ENCODE measurements at places on chromosomes 11 and 22. TPM values are rescaled to one million over a fixed set of nuclear protein-coding genes. Genes with fewer than 3 reads are reported as not detected.

DNA sequence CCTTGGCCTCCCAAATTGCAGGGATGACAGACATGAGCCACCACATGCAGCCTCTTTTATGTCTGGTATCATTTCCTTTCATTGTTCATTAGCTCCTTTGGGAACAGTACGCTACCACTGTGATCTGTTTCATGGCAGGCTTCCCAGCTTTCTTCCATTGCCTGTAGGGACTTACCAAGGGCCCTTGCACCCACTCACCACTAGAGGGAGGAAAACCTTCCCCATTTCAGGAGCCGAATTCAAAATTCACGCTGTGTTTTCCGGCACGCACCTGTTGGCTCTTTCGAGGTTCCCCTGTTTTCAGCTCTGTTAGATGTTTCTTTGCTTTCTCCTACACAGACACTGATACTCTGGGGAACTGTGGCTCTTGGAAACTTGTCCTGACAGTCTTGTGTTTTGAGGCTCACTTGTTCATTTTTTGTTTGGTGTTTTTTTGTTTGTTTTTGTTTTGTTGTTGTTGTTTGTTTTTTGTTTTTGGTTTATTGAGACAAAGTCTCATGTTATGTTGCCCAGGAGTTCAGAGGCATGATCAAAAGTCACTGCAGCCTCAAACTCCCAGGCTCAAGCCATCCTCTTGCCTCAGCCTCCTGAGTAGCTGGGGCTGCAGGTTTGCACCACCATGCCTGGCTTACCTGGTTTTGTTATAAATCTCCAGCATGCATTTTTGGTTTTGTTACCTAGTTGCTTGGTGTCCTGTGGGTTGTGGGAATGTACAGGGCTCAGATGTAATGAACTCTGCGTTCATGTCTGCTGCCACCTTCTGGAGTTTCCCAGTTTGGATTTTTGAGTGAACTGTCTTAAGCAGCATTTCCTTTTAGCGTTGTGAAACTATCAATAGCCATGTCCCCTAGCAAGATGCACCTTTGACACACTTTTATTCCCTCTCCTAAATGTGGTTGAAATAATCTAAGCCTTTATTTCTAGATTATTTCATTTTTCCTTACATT lies 2.3 kb downstream of the KRTAP5-11 start:
- DNase-seq: no peak

- DNase-seq: no peak
Observed at GRCh38 chr11:77095551-77096490, 6.8 kb upstream of the OMP start.

Gene TSPAN18
- total RNA-seq: 7.7 TPM

GRCh38 chr11:131904756-131905155 lies 534.3 kb downstream of the NTM start:
- DNase-seq: no peak

DNA sequence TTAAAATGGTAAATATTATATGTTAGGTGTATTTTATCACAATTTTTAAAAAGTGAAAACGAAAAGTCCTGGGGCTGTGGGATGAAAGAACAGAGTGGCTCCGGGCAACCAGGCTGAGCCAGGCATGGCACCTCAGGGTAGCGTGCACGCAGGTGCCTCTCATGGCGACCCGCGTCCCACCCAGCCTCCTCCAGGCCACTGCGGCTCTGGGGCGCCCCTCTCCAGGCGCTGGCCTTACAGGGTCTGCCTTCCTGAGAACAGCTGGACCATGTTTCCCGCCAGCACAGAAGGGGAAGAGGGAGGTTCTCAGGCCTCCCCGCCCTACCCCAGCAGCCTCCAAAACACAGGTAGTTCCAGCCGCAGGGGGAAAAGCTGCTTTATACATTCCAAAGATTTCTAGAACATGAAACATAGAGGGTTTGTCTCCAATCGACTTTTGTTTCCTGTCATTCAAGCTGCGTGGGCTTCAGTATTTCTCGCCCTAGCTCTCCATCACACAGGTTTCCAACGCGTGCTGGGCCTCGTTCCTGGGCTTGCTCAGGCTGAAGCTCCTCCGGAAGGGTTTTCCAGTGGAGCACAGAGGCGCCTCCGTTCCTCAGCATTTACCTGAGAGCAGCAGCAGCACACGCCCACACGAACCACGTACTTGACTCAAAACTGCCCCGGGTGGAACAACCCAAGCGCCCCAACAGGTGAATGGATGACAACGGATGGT lies 10.5 kb downstream of the EHD1 start:
- no peak for DNase-seq

- DNase-seq: no peak
Observed at GRCh38 chr11:86688398-86689179, 16.2 kb upstream of the ME3 start.

Gene TTC36
- 1.5 TPM for total RNA-seq

DNA sequence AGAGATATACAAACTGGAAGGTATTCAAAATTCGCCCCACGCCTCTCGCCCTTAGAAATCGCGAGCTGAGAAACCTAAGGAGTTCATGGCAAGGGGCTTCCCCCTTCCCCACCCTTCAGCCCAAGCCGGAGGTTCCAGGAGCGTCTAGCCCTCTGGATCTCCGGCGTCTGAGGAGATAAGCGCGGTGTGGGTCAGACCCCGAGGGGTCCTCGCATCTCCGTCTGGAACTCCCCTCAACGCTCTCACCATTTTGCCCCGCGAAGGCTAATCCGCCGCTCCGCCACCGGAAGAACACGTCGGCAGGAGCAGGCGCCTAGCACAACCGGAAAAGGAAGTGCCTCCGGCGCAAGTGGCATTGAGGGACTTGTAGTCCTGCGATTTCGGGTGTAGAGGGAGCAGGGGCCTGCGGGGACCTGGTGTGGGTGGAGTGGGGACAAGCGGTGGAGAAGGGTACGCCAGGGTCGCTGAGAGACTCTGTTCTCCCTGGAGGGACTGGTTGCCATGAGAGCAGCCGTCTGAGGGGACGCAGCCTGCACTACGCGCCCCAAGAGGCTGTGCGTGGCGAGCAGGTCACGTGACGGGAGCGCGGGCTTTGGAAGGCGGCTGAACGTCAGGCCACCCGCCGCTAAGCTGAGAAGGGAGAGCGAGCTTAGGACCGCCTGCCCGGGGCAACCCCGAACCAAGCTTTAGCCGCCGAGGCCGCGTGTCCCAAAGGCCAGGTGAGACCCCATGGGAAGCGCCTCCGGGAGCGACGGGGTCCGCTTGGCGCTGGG lies at the start of the genes FEN1 and TMEM258:
Gene FEN1, plus strand, starts transcription at position 602 of the 773 bp plus-strand sequence. CDS start 2,451 bp downstream, outside the sequence.
Gene TMEM258, minus strand, starts transcription at position 290 of the 773 bp plus-strand sequence. Its CDS starts 41 bp downstream, at position 249.
- peak; percentile 61 for DNase-seq

- DNase-seq: no peak
Observed at GRCh38 chr11:71397961-71398360, 50.2 kb downstream of the DHCR7 start.

Gene GALR3
- total RNA-seq: not detected

- no peak for DNase-seq
Observed at GRCh38 chr11:62054484-62055121, 69.2 kb upstream of the INCENP start.

- no peak for DNase-seq
Observed at GRCh38 chr22:26615149-26615548, 2.7 kb downstream of the CRYBB1 start.

Gene NXPE2
- not detected for total RNA-seq

DNA sequence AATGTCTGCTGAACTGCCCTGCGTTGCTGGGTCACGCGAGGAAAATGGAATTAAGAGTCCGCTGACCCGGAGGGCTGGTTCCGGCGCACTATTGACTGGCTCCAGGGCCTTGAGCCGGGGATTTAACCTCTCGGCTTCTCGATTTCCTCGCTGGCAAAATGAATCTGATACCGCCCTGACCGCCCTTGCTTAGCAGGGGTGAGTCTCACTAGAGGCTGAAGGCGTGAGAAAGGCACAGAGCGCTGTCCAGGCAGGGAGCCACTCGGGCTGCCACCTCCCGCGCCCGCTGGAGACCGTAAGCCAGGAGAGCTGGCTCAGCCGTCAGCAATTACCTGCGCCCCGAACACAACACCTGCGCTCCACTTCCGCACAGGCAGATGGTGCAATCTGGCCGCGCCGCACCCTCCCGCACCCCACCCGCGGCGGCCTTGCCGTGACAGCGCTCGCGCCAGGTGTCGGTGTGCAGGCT lies 65.6 kb downstream of the BUD13 start:
- DNase-seq: no peak

DNA sequence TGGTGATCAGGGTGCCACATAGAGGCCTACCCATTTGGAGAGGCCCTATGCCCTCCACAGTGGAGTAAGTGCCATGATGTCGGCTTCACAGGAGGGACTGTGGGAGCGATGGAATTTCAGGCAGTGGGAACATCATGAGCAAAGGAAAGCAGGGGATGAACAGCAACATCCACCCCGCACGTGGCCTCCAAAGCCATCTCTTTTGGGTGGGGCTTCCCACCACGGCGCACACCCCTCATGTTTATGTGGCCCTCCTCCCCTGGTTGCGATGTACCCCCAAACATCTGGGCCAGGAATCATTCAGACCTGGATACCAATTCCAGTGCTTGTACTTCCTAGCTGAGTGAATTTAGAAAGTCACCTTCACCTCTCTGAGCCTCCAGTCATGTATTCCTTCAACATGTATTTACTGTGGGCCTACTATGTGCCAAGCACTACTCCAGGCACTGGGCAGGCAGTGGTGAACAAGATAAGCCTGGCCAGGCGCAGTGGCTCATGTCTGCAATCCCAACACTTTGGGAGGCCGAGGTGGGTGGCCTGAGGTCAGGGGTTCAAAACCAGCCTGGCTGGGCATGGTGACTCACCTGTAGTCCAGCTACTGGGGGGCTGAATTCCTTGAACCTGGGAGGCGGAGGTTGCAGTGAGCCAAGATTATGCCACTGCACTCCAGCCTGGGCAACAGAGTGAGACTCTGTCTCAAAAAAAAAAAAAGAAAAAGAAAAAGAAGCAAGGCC lies 1.8 kb upstream of the MAFF start:
- no peak for DNase-seq

- DNase-seq: no peak
Observed at GRCh38 chr11:109027851-109028250, 363.0 kb downstream of the DDX10 start.

DNA sequence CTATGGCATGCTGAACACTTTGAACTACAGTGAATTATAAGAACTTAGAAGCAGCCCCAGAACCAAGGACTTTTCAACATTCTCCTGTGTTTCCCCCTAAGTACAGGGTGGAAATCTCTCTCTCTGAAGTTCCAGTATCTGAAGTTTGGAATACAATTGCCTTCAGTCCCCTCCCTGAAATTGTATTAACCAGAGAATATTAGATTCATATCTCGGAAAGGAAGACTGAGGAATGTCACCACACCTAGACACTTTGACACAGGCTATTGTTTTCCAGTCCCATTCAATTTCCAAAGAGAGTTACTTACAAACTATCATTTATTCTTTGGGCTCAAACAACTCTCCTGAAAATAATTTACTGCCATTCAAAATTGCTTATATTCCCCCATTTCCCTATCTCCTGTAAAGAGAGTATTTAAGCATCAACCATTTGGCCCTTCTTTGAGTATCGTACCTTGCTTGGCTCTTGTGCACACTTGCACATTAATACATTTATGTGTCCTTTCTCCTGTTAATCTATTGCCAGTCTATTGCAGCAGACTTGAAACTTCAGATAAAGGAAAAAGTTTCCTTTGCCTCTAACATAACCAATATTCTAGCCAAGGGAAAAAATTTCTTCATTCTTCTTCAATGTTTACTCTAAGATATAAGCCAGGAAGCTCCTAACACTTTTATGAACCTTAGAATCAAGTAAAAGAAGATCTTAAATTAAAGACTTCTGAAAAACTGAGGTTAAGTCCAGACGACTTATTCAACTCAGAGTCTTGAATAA lies 402.4 kb upstream of the DDI1 start:
- no peak for DNase-seq

Gene OR8H3
- not detected for total RNA-seq

DNA sequence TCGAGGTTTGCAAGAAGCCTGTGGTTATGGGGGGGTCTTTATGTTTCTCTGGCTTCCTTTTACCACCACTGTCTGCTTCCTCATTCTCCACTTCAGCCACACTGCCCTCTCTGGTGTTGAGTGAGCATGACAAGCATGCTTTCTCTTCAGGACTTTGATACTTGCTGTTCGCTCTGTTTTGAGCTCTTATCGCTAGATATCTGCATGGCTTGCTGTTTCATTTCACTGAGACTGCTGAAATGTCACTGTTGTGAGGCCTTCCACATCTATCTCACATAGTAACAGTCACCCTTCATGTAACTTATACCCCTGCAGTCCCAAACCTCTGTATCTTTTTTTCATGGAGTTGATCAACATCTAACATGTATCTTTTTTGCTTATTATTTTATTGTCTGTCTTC lies 59.8 kb downstream of the TMEM135 start:
- DNase-seq: no peak

- DNase-seq: no peak
Observed at GRCh38 chr11:102513869-102514268, 16.7 kb downstream of the MMP7 start.

DNA sequence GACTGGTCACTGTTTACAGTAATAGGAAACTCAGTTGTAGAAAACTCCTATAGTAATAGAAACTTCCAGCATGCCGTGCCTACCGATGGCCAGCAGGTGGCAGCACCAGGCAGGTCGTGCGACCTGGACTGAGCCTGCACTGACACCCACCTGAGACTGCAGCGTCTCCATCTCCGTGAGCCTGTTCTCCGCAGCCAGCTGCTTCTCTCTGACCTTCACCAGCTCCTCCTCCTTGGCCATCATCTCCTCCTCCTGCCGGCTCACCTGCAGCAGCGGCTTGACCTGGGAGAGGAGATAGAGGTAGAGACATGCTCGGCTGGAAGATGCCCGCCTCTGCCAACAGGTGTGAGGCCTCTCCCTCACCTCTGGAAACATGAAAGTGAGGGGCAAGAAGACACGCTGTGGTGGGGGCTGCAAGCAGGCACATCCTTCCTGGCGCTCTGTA lies 48.5 kb downstream of the APOL1 start:
- DNase-seq: no peak

DNA sequence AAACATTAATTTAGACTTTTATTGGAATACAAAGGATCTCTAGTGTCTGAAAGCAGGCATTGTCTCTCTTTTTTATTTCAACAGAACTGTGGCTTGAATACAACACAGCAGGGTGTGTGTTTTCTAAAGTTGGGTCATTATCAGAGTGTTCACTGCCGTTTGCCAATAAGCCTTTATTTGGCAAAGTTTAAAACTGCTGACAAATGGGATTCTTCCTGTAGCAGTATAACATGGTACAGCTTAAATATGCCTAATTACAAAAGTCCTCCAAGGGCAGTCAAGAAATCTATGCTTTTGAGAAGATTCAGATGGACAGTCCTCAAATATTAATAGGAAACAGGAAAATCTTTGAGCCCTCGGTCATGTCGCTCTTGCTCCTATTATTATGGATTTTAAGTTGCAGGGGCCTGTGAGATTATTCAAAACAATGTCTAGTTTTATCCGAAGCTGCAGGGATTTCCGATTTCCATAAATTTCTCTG lies 199.9 kb downstream of the MAML2 start:
- DNase-seq: no peak

GRCh38 chr22:40877488-40877887 lies 15.6 kb upstream of the DNAJB7 start:
- DNase-seq: no peak

- DNase-seq: no peak
Observed at GRCh38 chr11:82924522-82925224, 23.1 kb downstream of the DDIAS start.
